ENCODE measurements at places on chromosomes 7 and 10.

- no peak for DNase-seq
Measured at GRCh38 chr10:49230004-49230403, 41.8 kb upstream of the TMEM273 start.

- DNase-seq: no peak
Measured at GRCh38 chr10:78980354-78980753, 88.4 kb upstream of the ZMIZ1 start.

GRCh38 chr10:130959752-130960195 lies 351.7 kb downstream of the TCERG1L start:
- no peak for DNase-seq

GRCh38 chr10:1643161-1643907 lies 94.0 kb downstream of the ADARB2 start:
- DNase-seq: no peak

DNA sequence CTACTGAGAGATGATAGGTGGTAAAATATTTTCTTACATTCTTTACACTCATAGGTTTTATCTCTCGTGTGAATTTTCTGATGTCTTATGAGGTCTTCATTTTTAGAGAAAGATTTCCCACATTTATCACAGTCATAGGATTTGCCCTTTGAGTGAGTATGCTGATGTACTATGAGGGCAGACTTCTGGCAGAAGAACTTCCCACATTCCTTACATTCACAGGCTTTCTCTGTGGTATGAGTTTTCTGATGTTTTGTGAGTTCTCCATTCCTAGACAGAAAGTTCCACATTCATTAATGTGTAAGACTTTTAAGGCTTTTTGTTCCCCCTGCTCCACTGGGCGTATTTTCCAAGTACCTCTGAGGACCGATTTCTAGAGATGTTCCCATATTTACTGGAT lies 23.5 kb downstream of the ZNF25 start:
- no peak for DNase-seq

GRCh38 chr10:33819206-33819605 lies 484.7 kb upstream of the NRP1 start:
- DNase-seq: no peak

- DNase-seq: no peak
Measured at GRCh38 chr10:98125940-98126631, 8.4 kb upstream of the R3HCC1L start.

DNA sequence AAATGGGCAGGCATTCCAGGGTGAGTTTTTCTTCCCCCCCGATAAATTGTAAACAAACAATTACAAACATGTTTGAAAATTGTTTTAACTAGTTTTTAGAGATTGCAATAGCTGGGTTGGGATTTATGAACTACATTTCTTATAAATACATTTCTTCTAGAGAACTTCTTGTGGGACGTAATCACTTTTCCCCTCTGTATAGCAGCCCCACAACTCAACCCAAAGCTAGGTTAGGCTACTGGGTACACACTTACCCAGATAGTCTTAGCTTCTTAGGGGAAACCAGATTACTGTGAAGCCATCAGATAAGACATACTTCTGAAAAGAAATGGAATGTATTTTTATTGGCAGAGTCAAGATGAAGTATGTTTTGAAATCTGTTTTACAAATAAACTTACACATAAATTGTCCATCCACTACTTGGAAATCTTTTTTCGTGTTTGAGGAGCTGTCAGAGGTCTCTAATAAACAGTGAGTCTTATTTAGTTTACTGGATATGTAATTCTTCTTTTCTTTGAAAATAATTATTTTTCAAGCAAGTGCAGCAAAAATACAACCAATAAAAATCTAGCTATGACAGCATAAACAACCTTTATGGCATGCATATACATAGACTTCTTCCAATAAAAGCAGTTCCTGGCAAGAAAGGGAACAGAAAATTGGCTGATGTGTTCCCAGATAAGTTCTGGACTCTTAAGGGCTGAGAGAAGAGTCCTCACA lies 8.0 kb upstream of the GLRX3 start:
- no peak for DNase-seq

DNA sequence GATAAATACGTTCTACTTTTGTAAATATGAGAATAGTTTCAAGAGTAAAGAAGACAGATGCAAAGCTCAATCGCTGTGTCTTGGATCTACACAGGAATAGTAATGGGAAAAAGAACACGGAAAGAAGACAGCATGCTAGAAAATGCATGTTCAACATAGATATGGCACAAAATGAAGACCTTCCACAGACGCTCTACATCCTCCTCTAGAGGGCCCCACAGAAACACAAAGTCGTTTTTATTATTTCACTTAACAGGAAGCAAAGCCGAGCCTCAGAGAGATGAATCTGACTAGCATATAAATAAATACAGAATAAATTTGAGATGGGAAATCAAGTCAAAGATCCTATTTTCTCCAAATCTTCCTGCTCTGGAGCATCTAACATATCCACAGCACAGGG lies 292.6 kb downstream of the PARD3 start:
- DNase-seq: no peak

DNA sequence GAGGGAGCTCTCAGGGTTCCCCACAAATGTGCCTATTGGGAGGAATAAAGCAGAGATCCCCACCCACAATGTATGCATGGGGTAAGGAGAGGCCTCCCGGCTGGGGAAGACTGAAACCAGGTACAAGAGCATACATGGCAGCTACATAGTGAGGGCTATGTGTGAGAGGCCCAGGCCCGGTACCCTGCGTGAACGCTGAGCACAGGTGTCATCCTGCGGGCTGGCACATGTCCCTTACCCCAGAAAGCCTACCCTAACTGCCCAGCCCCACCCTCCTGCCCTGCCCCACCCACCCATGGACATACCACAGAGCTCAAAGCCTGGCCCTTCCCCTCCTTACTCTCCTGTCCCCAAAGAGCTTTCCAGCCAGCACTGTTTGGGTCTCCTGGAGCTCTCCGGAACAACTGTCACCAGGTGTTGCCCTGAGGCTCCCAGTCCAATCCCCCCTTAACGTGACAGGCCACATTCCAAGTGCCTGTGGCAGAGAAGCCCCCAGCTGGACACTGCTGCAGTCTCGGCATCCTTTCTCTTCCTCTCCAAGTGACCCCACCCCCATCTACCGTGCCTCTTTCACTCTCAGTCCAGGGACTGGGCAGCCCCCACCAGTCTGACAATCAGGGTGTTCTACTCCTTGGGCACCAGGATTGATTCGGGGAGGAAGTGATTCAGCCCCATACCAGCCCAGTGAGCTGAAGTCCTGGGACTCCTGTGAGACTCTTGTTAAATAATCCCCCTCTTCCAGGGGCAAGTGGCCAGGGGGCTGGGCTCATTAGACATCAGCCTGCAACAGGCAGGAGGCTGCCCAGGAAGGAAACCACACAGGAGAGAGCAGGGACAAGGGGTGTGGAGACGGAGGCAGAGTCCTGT lies 19.6 kb downstream of the GRID1 start:
- DNase-seq: no peak

GRCh38 chr10:97138846-97139245 lies 46.9 kb downstream of the SLIT1 start:
- no peak for DNase-seq

DNA sequence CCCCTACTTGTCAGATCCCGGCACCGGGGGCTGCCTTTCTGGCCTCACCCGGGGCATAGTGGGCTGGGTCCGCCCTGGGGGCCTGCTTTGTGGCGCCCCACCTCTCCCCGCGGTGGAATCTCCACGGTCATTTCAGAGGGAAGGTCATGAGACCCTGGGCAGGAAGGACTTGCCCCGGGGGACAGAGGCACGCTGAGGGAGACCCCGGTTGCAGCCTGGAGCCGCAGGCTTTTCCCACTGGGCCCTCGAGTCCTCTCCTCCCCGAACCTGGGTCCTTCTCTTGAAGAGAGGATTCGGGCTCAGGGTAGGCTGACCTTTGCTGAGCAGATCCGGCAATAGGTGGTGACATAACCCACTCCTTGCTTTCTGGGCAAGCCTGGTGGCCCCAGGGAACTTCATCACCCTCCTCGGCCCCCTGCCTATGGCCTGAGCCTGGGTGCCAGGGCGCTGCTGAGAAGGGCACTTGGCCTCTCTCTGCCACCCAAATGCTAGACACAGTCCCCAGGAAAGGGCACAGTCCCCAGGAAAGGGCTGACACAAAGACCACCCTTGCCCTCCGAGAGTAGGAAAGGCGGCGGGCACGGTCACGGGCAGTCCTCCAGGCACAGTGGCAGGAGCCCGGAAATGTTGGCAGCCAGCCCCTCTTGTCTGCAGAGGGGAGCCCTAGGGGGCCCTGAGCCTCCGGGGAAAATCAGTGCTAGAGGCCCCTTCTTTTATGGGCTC lies 36.2 kb downstream of the FKBP6 start:
- DNase-seq: no peak

GRCh38 chr10:35011771-35012191 lies 78.4 kb downstream of the CUL2 start:
- no peak for DNase-seq

- DNase-seq: no peak
Measured at GRCh38 chr7:150947761-150948651, 30.1 kb downstream of the KCNH2 start.

GRCh38 chr7:129640400-129640799 lies 28.9 kb downstream of the NRF1 start:
- DNase-seq: no peak

DNA sequence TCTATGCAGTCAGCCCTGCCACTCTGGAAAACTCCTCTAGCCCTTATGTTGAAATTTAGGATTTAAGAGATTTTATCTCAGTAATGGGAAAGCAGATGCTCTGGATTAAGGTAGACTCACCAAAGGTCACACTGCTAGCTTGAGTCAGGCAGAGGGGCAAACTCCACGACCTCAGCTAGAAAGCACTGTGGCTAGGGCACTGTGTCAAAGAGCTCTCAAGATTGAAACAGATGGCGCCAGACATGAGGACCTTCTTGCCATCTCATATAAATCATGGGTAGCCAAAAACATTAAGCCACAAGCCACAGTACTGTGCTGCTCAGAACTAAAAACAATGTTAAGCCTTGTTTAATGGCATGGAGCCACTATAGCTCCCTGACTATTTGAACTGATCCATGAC lies 188.7 kb downstream of the DNAJC1 start:
- DNase-seq: no peak

- no peak for DNase-seq
Measured at GRCh38 chr7:19248681-19249080, 103.5 kb upstream of the FERD3L start.

DNA sequence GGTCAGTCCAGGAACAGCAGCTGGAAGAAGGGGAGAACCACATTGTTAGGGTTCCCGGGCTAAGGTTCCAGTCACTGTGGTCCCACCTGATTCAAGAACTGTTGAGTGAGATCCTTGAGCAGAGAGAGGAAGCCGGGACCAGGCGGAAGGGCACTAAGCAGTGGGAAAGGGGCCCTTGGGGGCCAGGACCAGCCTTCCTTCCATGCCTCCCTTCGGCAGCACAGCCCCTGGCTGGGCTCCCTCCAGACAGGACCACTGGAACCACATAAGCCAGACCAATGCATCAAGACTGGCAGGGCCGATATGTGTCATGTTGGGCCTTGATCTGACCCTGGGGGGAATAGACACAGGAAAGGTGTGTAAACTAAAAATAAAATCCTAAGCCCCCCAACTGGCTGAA lies 103.9 kb downstream of the STRA8 start:
- DNase-seq: no peak

GRCh38 chr10:47027108-47027783 lies 116.0 kb downstream of the PTPN20 start:
- no peak for DNase-seq

GRCh38 chr10:68462536-68462935 lies 9.2 kb downstream of the DNA2 start:
- no peak for DNase-seq

DNA sequence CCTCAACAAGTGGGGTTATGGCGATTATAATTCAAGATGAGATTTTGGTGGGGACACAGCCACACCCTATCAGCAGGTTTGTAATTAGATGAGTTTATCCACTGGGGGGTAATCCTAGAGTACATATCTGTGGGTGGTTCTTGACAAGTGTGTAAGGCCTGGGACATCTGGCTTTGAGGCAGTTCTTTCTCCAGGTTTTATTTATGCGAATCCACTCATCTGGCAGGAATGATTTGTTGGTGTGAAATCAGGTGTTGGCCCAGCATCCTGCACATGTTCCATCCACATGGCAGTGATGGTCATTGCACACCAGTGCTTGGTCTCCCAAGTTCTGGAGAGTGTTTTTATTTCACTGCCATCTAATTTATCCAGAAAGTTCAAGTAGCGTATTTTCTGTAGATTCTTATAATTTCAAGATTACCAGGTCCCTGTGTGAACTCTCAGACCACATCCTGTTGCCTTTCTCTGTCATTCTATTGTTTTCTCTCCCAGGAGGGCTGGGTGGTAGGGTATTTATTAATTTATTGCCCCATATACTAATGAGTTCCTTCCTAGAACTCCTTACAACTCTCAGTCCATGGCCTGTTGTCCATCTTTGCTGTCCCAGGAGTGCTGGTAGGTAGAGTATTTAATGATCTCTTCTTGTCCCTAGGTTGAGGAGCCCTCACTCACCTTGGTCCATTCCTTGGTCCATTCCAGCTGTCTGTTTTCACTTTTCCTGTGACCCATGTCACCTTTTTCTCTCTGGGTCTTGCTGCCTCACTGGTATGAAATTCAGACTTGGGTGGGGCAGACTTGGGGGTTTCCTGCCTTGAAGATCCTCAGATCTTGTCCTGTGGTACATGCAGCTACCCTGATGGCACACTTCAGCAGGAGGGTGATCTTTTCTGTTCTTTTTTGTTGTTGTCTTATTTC lies 10.4 kb downstream of the RALA start:
- no peak for DNase-seq

GRCh38 chr10:97643441-97643985 lies 3.0 kb downstream of the PI4K2A start:
- no peak for DNase-seq

- no peak for DNase-seq
Measured at GRCh38 chr10:103353281-103353680, 2.3 kb upstream of the PCGF6 start.

- no peak for DNase-seq
Measured at GRCh38 chr7:116290740-116291139, 80.4 kb downstream of the TES start.

DNA sequence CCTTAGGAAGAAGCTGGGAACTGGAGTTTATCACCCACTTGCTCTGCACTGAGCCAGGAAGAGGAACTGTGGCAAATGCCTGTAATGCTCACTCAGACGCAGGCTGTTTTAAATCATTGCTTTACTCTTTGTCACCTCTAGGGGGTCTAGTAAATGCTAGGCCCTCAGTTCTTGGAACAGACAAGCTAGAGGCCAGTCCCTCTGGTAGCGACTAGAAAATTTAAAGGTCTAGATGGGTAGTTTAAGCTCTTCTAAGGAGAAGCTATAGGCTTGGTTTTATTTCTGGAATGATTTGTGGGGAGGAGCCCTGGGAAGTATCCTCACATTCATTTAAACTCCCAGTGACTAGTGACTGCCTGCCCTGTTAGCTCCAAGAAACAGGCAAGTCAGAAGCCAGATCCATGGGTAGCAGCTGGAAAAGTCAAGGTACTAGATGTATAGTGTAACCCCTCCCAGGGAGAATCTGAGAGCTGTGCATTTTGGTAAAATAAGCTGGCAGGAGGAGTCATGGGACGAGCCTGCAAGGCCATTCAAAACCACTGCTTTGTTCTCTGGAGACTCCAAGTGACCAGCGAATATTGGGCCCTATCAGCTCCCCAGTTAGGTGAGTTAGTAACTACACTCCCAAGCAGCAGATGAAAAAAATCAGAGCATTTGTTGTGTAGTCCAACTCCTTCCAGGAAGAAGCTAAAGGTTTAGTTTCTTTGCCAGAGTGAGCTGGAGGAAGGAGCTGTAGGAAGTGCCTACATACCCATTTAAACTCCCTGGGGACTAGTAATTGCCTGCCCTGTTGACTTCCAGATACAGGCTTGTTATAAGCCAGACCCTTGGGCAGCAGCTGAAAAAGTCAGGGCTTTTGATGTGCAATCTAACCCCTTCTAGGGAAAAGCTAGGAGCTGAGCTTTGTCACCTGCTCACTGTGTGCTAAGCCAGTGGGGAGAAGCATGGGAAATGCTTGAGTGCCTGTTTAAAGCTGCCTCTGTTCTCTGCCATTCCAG lies 68.9 kb downstream of the DYNC1I1 start:
- DNase-seq: peak; percentile 32

Measured in GM19239 (cell line).